ENCODE measurements at places on chromosomes 5 and 9.

- no peak for DNase-seq
Observed at GRCh38 chr9:78397454-78397853, 100.5 kb downstream of the PSAT1 start.

DNA sequence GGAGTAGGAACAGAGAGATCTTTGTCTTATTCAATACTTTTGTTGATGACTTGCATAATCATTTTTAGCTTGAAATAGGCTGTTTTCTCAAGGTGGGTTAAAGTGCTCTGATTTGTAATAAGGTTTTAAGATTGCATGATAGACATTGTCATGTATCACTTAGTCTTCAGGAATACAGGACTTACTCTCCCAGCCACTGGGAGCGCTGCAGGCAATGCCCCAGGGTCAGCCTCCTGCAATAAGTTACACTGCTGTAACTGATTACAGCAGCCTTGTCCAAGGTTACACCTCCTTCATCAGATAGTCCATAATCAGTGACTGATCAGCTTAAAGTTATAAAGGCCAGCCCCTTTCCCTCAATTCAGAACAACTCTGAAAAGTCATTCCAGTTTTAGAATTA, 218.6 kb downstream of the ESM1 start:
- no peak for DNase-seq

- no peak for DNase-seq
Observed at GRCh38 chr9:105399117-105399516, 48.7 kb upstream of the FSD1L start.

- DNase-seq = no peak
Observed at GRCh38 chr9:105901514-105902109, 207.3 kb downstream of the TMEM38B start.

- DNase-seq = no peak
Observed at GRCh38 chr5:60458666-60459065, 241.3 kb downstream of the DEPDC1B start.

DNA sequence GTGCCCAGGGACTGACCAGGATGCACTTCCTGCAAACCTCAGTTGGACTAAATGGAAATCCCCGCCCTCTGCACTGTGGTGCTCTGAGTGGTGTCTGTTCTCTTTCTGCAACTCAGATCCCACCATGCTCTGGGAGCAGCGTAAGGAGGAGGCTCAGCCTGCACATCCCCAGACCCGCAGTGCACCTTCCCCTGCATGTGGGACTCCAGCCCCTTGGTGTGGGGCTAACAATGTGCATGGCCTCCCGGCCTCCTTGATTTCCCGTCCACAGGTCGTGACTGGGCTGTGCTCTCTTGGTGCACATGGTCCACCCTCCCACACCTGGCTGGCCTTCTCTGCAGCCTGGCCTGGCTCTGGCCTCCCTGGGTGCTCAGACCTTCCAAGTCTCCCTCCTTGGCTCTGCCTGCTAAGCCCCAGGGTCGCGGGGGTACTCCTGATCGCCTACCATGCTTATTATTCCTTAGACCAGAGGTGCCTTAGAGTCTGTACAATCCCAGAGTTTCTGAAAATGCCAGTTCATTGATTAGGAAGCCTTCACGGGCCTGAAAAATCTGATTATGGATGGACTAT, 397.5 kb downstream of the IRX2 start:
- DNase-seq = no peak

GRCh38 chr5:177232358-177232757, 71.2 kb downstream of the RAB24 start:
- no peak for DNase-seq

DNA sequence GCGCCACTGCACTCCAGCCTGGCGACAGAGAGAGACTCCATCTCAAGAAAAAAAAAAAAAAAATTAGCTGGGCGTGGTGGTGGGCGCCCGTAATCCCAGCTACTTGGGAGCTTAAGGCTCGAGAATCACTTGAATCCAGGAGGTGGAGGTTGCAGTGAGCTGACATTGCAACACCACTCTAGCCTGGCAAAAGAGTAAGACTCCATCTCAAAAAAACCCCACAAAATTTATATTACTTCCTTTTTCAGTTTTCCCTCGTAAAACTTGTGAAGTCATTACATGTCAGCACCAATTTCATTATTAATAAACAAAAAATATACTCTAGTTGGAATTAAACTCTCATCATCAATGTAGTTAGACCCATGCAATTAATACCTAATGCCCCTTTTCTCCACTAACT, 43.9 kb downstream of the SHLD3 start:
- DNase-seq = no peak
